ENCODE measurements at places on chromosomes 6 and 20.

GRCh38 chr6:122042960-122043735, 356.3 kb upstream of the HSF2 start:
- H3K36me3 ChIP-seq, result no peaks in the 10 kb centered on the region
- DNase-seq, result no peak
- no peaks in the 10 kb centered on the region for H3K27me3 ChIP-seq
- H3K4me1 ChIP-seq, result no peaks in the 10 kb centered on the region
- H3K4me3 ChIP-seq, result no peak overlapping the region

DNA sequence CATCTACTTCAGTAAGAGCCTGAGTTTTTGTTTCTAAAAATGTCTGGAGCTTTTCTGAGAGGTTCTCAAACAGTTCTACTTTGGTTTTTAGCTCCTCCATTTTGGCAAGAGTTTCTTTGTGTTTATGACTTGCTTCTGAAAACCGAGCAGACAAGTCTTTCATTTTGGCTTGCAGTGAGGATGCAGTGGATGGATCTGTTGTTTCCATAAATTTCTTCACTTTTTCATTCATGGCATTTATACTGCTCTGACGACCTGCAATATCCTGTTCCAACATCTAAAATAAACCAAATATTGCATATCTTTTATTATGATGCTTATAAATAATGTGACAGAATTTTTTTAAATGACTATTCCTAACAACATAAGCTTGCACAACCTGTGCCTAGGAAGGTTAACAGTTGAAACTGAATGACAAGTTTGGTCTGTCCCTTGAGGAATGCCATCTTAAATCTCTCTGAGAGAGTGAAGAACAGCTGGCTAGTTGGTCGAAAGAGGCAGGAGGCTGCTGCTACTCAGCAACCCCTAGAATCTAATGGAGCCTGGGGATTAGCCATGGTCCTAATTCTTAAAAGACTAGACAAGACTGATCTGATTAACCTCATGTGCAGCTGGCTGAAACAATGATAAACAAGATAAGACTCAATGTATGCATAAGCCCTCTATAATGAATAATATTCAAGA, 69.8 kb downstream of the DST start:
- no peak overlapping the region for H3K4me3 ChIP-seq
- H3K4me1 ChIP-seq, result no peaks in the 10 kb centered on the region
- no peak for DNase-seq
- H3K36me3 ChIP-seq, result no peaks in the 10 kb centered on the region
- no peaks in the 10 kb centered on the region for H3K27me3 ChIP-seq
- H3K27ac ChIP-seq, result no peak overlapping the region

- H3K27ac ChIP-seq, result no peak overlapping the region
- H3K4me1 ChIP-seq, result no peaks in the 10 kb centered on the region
- no peak overlapping the region for H3K4me3 ChIP-seq
- peaks cover 19% of the 10 kb centered on the region for H3K27me3 ChIP-seq
Observed at GRCh38 chr20:37650661-37651060, 43.2 kb upstream of the CTNNBL1 start.

GRCh38 chr20:44770484-44771171, 25.0 kb downstream of the KCNK15 start:
- H3K27me3 ChIP-seq, result peaks cover 94% of the 10 kb centered on the region
- H3K4me3 ChIP-seq, result no peak overlapping the region

Data from PC-9 (cell line).